H7 (cell line): ENCODE measurements at places on chromosomes 12 and 14. TPM values are rescaled to one million over a fixed set of nuclear protein-coding genes. Genes with fewer than 3 reads are reported as not detected.

Gene FGF6
- not detected in 2 replicates for total RNA-seq

Gene AVPR1A
- total RNA-seq: 0.03 TPM in 1 of 2 replicates, not detected in the other

Gene SLC38A4
- 0.62 and 1.3 TPM in 2 replicates for total RNA-seq

Gene RTN1
- total RNA-seq: 0.42 and 3.7 TPM in 2 replicates

Gene SSPN
- total RNA-seq: 0.31 and 1.1 TPM in 2 replicates

Gene OVCH1
- not detected in 2 replicates for total RNA-seq

Gene RIN3
- 0.15 and 0.76 TPM in 2 replicates for total RNA-seq

DNA sequence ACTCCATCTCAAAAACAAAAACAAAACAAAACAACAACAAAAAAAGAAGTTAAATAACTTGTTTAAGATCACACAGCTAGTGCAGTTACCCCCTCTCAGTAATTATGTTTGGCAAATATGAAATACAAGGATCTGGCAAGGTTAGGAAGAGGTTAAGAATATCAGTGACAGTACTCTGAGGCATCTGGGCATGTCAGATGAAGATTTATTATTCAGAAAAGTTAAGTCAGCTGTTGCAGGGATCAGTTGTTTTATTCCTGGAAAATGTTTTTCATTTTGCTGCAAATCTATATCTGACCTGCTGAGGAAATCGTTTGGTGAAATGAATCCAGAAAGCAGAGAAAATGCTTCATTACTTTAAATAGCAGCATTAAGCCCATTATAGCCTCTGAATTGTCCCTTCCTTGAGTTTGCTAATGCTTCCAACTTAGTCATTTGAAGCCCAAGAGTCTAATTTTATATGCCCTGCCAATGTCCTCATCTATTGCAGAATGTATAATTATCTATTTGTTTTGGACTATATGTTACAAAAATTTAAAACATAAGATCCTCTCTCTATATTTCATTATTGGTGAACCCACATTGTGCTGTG is 8.1 kb downstream of the GPX2 start:
- DNase-seq: no peak

DNA sequence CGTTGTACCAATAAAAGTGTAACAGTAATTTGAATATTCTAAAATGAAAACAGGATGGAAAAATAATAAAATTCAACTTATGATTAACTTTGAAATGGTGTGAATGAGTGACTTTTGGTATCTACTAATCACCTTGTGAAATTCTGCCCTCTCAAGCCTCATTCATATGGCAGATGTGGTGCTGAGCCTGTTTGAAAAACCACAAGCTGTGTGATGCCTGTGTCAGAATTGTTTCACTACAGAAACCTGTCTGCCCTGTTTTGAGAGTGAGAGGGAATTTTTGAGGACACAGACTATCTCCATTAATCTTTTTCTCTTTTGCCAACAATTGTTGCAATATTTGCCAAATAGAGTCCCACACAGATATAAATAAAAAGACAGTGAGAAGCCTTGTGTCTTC is 3.9 kb upstream of the RNU6-7 start:
- no peak for DNase-seq

DNA sequence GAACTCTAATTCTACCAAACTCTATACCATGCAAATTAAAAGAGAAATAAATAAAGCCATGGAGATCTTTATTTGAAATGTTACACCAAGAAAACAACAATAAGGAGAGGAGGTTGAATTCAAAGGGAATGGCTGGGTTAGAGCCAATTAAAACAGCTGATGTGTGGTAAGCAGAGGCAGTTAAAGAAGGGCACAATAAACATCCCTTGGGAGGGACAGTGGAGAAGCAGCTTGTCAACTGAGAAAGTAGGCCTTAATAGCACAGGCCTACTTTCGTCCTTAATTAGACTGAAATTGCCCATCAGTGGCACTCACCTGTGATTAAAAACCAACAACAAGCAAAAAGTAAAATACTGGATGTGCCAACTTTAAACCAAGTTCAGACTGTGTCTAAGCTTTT is 16.3 kb upstream of the NAV3 start:
- DNase-seq: no peak

DNA sequence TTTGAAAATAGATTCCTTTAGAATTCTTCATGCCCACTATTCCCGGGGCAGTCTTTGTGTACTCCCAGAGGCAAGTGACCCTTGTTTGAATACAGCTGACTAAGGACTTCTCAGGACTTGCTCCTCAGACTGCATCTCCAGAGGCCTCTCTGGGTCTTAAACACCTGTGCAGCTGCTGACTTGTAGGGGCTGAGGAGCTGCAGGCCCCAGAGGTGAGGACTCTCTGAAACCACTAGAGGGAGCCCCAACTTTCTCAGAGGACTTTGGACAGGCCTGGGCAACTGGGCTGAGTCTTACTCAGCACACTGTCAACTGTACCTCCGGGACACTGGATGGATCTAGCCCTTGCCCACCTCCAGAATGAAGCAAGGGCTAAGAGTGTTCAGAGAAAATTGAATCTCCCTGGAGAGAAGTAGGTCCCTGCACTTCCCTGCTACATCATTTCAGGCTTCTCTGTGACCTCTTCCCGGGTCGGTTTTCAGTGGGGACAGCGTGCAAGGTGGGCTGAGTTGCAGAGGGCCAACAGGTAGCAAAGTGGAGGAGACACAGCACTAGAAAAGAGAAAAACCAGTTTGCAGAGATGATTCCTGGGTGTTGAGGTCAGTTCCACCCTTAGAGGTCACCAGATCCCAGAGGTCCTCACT is 164.6 kb downstream of the TMEM117 start:
- DNase-seq: peak; percentile 38

GRCh38 chr12:116376354-116377193 is 99.1 kb upstream of the MED13L start:
- no peak for DNase-seq

DNA sequence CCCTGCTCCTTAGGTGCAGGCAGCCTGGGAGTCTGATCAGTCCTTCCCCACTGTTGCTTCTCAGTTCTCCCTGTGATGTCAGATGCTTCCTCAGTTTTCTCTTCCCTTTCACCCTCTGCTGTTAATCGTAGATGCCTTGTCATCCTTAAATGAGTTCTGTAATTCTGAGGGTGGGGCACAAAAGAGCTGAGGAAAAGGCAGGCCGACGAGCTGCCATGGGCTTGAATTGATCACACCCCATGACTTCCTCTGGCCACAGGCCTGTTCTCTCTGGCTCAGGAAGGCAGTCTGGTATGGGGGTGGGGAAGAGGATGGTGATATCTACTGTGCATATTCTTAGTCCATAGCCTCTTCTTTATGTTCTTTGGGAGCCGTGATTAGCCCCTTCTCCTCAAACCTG is 5.2 kb upstream of the AP1G2 start:
- no peak for DNase-seq

DNA sequence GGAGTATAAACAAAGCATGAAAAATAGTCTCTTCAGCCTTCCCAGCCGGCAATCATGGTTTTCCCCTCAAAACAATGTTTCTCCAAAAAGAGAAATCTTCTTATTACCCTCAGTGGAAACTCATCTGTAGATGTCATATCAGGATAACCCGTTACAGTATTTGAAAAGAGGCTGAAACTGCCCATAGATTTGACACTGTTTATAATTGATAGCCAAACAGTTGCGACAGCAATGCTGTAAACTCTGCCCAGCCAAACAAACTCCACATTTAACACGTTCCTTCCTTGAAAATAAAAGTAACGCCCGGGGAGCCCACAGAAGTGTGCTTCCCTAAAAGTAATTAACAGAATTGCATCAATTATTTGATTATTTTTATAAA is 201.3 kb upstream of the FOXN3 start:
- DNase-seq: no peak

DNA sequence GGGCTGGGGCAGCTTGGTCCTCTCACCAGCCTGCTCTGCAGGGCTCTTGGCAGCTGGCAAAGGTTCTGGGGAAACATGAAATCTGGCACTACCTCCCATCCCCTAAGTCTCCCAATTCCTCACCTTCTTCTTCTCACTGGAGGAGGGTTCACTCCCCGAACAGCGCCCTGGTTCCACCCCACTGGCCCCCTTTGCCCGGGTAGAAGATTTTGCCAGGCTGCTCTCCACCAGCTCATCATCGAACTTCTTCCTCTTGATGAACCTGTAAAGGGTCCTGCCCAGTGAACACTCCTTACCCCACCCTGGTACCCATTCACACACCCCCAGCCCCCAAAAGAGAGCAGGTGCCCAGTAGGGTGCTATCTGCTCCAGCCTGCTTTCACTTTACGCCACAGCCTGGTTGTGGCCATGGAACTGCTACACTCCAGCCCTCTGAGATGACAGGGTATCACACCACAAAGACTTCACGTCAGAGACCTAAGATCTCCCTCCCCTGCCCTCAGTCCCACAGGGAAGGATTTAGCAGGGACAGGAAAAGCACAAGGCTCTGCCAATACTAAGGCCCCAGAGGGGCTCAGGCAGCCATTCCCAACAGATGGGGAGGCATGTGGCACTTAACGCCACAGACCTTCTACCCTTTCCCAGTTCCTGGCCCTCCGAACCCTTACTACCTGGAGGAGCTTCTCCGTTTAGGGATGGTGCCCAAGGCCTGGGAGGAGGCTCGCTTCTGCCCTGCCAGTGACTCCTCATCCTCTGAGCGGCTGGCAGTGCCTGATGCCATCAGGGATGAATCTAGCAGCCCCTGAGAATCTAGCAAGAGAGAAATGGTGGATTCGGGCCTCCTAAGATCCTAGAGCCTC is 2.3 kb downstream of the MCRS1 start:
- DNase-seq: peak; percentile 14

- DNase-seq: no peak
Observed at GRCh38 chr14:34043627-34044372, 92.9 kb upstream of the EGLN3 start.

DNA sequence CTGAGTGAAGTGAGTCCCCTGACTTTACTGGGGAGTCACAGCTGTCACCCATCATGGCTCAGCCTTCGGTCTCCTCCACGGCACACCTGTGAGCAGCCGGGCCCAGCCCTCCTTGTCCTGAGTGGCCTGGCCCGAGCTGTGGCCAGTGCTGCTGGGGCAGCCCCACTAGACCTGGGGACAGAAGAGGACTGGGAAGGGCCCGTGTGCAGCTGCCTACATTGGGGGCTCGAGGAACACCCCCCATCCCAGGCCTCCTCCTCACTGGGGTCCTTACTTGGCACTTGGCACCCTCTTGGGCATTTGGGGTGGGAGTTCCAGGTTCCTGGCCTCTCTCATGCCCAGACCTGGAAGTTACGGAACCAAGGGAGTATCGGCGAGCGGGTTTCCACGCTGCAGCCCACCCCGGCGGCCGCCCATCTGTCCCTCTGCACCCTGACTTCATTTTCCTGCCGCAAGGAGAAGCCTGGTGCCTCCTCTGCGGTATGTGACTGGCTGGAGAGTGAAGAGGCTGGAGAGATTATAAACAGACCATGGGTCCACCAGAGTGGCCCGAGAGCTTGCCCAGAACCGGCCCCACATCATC is 179.7 kb downstream of the KIF26A start:
- DNase-seq: peak; percentile 41

DNA sequence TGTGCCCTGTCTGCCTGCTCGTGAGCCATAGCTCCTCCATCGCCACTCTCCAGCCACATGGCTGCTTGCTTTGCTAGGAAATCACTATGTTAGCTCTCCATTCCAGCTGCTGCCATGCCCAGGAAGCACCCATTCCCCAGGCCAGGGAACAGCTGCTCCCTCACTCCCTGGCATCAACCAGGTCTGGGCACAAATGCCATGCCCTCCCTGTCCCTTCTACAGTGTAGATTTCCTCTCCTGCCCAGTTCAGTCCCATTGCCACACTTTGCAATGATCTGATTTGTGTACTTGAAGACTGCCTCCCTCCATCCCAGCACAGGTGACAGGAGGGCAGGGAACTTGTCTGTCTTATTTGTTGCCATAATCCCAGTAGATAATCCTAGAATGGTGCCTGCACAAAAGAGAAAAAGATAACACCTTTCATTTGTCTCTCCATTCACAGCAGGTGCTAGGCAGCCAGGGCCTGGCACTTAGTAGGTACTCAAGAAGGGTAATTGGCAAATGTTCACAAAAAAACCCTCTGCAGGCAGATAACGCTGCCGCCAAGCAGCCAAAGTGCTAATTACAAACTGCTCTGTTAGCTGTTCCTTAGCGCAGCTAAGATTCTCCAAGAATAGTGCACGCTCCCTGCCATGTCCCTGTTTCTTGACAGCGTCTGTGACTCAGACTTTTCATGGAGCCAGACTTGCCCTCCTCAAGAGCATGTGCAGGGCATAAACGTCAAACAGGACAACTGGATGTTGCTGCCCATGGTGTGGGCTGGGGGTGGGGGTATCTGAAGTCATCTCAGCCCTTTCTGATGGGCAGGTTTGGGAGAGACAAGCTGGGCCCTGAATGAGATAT is 69.1 kb downstream of the ARL6IP4 start:
- no peak for DNase-seq

DNA sequence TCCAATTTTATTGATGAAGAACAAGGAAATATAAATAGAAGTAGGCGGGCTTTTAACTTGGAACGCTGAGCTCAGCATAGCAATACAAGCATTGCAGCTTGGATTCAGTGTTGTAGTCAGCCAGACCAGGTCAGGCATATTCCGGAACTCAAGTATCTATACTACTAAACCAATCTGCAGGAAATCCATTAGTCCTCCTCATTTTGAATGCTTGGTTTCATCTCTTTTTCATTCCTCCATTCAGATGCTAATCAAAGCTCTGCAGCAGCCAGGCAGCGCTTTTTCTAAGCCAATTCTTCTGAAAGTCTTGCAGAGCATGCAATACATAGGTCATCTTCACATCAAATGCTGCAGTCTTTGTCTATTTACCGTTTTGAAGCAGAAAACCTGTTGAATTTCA is 49.0 kb downstream of the KIF21A start:
- DNase-seq: peak; percentile 15

- DNase-seq: no peak
Observed at GRCh38 chr14:55731311-55731872, 151.4 kb downstream of the KTN1 start.

GRCh38 chr12:520119-520518 is 60.4 kb downstream of the B4GALNT3 start:
- no peak for DNase-seq

DNA sequence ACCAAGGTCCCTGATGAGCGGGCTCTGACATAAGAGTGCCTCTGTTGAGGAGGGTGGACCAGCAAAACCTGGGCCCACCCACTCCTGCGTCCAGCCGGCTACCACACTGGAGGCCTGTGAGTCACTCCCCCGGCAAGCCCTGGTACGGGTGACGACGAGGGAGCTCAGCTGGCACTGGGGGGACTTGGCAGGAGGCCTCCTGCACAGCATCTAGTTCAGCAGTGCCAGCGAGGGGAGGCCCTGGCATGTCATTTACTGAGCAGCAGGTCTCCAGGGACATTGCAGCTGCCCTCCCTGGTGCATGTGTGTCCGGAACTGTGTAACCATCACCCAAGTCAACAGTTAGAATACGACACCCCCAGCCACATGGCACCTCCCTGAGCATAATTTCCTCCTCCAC is 24.4 kb downstream of the CD9 start:
- DNase-seq: no peak

DNA sequence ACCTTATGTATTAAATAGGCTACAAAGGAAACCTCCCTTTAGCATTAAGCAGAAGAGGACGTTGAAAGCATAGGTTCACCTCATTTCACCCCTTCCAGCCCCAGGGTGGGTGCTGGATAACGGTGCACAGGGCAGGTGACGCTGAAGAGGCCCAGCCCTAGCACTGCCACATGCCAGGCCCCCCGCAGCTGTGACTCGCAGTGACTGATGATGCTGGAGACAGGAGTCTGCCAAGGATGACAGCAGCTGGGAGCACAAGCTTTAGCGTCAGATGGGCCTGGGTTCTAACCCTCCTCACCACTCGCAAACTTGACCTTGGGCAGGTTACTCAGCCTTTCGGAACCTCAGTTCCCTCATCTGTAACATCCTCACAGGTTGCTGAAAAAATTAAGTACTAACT is 76.7 kb downstream of the TBK1 start:
- no peak for DNase-seq
